ENCODE measurements at places on chromosomes 11 and 22. TPM values are rescaled to one million over a fixed set of nuclear protein-coding genes. Genes with fewer than 3 reads are reported as not detected.

DNA sequence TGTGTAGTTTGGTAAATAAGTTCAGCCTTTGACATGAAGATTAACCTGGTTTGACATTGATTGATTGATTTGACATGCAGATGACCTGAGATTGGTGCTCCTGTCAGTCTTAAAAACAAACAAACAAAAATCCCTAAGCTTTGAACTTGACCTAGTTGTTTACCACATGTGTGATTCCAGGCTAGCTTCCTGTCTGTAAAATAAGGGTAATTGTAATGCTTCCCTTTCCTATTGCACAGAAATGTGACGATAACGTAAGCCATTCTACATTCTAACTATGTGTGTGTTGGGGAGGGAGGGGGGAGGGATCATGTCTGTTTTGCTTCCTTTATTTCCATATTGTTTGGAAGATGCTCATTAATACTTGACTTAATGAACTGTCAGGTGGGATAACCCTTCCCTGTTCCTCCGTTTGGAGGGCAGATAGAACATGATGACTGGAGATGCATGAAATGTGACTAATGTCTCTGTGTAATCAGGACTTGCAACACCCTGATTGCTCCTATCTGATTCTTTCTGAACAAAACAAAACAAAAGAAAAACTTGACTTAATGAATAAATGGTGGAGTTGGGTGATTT lies 106.1 kb upstream of the CLMP start:
- no peak for DNase-seq

DNA sequence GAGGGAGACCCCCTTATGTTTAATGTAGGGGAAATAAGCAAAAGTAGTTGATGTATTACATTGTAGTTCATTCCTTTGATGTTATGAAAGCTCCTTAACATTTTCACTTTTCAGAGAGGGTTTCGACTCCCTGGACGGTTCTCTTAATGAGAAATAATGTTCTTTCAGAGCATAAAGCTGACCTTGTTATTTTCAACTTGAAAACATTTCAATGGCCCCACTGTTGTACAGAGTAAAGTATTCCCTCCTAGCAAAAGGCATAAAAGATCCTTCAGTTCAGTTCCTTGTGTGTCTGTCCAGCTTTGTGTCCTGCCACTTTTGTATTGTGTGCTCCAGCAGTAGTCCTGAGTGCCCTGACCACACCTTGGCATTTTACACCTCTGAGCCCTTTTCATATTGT lies 63.9 kb downstream of the UVRAG start:
- no peak for DNase-seq

GRCh38 chr11:12882670-12883069 lies 126.4 kb upstream of the RASSF10 start:
- DNase-seq: no peak

DNA sequence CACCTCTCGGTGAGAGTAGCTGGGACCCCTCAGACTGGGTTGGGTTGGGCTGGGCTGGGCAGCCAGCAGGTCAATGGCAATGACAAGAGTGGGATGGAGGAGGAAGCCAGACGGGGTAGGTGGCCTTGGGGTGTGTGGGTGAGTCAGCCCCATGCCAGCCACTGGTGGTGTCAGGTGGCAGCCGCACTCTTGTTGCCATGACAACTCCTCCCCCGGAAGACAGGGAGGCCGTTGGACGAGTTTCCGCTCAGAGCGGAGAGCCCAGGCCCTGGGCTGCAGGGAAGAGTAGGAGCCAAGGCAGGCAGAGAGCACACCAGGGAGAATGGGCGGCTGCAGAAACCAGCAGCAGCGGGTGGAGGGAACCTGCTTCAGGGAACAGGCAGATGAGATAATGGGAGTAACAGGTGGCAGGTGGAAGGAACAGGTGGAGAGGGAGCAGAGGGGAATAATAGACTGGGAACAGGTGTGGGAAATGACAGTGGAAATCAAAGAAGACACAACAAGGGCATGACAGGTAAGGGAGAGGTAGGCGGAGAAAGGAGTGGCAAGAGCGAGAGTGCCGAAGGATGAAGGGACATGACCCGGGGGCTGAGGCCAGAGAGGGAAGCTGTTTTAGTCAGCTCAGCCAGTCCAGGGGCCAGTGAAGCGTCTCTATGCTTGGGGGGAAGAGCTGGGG lies 8.7 kb downstream of the SPTBN2 start:
- no peak for DNase-seq

DNA sequence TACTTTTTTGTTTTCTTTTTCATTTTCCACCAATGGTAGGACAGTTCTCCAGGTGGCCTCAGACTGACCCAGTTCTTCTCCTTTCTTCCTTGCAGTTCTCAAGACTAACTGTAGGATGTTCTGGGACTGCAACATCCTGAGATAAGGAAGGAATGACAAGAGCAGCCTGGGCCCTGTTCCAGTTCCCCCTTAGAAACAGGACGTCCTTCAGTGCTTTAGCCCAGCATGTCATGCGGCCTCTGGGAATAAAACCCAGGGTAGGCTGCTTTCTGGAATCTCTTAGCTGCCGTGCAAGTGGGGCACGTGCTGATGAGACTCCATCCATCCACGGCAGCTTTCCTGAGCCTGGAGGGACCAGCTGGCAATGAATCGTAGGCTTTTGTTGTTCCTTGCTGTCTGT lies 24.0 kb upstream of the CADM1 start:
- DNase-seq: no peak

- DNase-seq: no peak
These were observed 236.5 kb downstream of the DDX10 start for GRCh38 chr11:108901359-108901758.

GRCh38 chr11:114209343-114209742 lies 86.9 kb upstream of the NNMT start:
- no peak for DNase-seq

DNA sequence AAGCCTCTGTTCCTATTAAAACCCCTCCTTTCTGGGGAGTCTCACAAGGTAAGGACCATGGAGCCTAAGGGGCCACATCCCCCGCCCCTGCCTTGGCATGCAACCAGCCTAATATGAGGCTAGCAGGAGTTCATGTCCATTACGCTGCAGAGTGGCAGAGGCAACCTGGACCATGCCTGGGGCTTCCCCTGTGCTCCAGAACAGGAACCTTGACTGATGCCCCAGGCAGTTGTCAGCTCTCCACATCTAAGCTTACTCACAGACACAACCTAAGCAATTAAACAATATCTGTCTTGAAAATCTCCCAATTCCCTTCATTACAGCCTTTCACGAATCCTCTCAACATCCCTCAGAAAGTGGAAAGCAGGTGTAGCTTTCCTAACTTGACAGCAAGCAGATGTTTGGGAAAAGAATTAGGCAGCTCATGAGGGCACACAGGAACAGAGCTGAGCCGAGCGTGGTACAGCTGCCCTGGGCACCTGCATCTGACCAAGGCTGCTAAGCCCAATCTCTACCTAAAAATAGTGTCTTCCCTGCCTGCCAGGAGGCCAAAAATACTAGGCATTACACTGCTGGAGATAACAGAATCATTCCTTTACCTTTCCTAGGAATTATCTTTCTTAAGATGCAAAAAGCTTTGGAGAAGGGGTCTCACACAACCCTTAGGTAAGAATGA lies 20.8 kb downstream of the C11orf71 start:
- DNase-seq: no peak

DNA sequence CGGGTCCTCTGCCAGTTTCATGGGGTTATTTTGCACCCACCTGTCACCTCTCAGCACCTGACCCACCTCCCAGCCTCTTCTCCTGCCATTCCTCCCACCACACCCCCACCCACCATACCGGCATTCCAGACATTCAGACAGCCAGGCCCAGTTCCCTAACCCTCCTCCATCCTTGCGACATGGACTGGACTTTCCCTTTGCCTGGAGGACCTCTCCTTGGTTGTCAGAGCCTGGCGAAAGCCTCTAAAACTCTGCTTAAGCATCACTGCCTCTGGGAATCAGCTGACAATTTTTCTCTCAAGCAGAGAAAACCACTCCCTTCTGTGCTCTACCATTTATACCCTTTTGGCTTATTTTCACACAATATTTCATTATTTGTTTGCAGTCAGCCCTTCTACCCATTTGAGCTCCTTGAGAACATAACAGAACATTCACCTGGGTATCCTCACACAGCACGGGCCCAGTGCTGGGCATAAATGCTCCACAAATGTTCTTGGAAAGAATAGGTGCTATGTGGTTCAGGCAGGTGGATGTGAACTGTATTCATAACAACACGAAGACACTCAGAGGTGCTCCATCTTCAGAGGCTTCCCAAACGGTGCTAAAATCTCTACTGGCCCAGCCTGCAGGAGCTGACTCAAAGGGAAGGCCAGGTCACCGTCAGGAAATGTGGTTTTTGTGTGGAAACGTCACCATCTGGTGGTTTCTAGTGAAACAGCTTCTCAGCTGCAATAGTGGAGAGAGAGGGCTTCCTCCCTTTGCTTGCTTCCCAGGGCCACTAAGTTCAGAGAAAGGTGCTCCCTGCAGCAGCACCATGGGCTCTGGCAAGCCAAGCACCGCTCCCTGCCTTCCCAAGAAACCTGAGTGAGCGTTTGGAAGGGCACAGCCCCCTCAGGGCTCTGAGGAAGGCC lies 10.4 kb downstream of the SPATA19 start:
- peak; percentile 61 for DNase-seq

The ZNF70 gene
- total RNA-seq: 3.0 TPM

The KCNJ1 gene
- total RNA-seq: not detected

Data from cardiac septum (tissue), 1 donor.